ENCODE measurements at places on chromosomes 3 and 15. TPM values are rescaled to one million over a fixed set of nuclear protein-coding genes. Genes with fewer than 3 reads are reported as not detected.

Gene TM6SF1
- 0.49 TPM for total RNA-seq

Gene C3orf49
- total RNA-seq = not detected

Gene DUOX1
- 0.04 TPM for total RNA-seq

Gene SNTN
- total RNA-seq = 0.24 TPM

Gene SPTBN5
- total RNA-seq = 2.1 TPM

Gene IQCH
- 8.0 TPM for total RNA-seq

Gene NTRK3
- 4.4 TPM for total RNA-seq

Gene AADACL2
- total RNA-seq = not detected

Gene PPARG
- total RNA-seq = 0.32 TPM

Gene CSPG4
- 30.6 TPM for total RNA-seq

Gene CCR9
- 0.27 TPM for total RNA-seq

Gene UACA
- 58.7 TPM for total RNA-seq

Gene TM4SF1
- total RNA-seq = 0.80 TPM

Gene SUSD5
- 7.1 TPM for total RNA-seq

Gene BNC1
- 4.7 TPM for total RNA-seq

Gene SNX22
- total RNA-seq = 2.1 TPM

Gene NLGN1
- total RNA-seq = 10.9 TPM

Gene GOLGA8S
- not detected for total RNA-seq

Gene CCR3
- total RNA-seq = not detected

Gene PLAAT1
- 35.4 TPM for total RNA-seq

Gene CMC1
- total RNA-seq = 9.2 TPM

All from cardiac muscle cell (in vitro differentiated cells and primary cell).